ENCODE measurements at places on chromosomes 5 and 9.

DNA sequence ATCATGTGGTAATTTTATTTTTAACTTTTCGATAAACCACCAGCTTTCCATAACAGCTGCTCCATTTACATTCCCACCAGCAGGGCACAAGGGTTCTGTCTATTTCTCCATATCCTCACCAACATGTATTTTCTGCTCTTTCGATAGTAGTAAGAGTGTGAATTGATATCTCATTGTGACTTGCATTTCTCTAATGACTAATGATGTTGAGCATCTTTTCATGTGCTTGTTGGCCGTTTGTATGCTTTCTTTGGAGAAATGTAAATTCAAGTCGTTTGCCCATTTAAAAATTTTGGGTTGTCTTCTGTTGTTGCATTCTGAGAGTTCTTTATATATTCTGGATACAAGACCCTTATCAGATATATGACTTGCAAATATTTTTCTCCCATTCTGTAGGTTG, 45.9 kb downstream of the PSD2 start:
- no peak for DNase-seq

- DNase-seq = no peak
Measured at GRCh38 chr9:133524679-133525228, at the start of gene MYMK. Gene MYMK (minus strand): TSS chr9:133524959. CDS start chr9:133524844, 115 bp downstream.

DNA sequence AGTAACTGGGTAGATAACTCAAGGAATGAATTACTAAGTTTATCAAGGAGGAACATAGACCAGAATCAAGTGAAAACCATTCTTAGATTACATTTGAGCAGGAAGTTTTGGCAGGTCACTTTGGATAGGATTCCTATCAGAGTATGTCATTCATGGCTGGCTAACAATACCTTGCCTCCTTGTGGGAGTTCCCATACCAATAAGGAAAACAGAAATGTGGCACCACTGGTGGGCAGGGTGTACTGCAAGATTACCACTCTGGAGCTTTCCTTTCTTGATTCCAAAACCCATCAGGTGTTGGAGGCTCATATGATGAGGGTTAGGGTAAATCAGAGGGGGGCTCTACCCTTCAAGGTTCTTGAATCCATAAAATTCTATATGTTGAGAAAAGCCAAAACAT, 18.6 kb upstream of the SPATA31D1 start:
- no peak for DNase-seq

DNA sequence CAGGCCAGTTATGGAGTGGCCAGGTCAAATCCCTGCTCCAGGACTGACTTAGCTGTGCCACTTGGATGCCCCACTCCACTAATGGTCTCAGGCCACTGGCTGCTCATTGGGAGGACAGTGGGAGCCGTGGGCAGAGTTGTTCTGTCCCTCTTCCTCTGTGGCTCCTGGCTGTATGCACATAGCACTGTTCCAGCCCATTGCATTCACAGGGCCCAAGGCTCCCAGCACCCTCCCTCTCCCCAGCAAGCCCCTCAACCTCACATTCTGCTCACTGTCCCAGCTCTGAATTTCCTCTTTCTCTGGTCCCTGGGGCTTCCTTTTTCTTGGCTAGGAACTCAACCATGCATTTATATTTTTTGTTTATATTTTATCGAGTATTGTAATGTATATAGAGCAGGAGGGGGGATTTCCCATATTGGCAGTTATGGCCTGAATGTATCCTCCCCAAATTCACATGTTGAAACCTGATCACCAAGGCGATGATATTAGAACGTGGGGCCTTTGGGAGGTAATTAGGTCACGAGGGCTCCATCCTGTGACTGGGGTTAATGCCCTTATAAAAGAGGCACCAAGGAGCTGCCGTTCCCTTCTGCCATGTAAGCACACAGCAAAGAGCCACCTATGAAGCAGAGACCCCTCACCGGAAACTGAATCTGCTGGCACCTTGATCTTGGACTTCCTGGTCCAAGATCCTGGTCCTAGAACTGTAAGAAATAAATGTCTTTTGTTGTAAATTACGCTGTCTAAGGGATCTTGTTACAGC, 17.0 kb upstream of the MVB12B start:
- no peak for DNase-seq

DNA sequence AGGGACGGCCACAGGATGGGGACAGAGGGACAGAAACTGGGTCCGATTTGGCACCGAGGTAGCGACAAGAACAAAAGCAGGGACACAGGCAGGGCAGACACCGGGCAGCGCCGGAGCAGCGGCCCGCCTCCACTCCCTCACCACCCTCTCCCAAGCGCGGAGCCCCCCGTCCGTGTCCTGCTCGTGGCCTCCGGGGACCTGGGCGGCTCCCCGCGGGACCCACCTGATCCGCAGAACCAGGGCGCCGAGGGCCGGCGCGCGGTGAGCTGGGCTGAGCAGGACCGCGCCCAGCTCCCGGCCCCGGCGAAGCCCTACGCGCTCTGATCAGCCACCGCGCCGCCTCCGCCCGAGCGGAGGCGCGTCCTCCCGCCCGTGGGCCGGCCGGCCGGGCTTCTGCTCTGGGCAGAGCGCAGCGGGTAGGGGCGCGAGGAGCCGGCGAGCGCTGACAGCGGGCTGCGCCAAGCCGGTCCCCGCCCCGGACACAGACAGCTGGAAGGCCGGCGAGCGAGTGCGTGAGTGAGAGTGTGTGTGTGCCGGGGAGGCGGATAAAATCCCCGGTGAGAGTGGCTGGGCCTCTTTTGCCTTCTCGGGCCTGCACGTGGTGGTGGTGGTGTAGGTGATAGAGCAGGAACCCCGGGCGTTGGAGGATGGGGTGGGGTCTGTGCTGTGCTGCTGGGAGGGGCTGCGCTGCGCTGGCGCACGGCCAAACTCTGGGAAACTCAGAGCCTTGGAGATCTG, at the start of gene GGTA1:
Gene GGTA1, minus strand, starts transcription at position 418 of the 738 bp plus-strand sequence. CDS start 31,922 bp downstream, outside the sequence.
- DNase-seq = no peak

GRCh38 chr9:114655689-114656088, 1.9 kb downstream of the TEX53 start:
- no peak for DNase-seq

- DNase-seq = no peak
Measured at GRCh38 chr5:119366540-119366881, 10.7 kb downstream of the TNFAIP8 start.

GRCh38 chr5:68499987-68500386, 284.4 kb downstream of the PIK3R1 start:
- no peak for DNase-seq
